Fibroblast of mammary gland (primary cell): ENCODE measurements at places on chromosomes 5 and 9.
A peak's percentile ranks its signal among the peaks of the same experiment; 100 is the strongest.

GRCh38 chr9:137276473-137277328 is 825 bp upstream of the TOR4A start:
- peak; percentile 51 for DNase-seq

DNA sequence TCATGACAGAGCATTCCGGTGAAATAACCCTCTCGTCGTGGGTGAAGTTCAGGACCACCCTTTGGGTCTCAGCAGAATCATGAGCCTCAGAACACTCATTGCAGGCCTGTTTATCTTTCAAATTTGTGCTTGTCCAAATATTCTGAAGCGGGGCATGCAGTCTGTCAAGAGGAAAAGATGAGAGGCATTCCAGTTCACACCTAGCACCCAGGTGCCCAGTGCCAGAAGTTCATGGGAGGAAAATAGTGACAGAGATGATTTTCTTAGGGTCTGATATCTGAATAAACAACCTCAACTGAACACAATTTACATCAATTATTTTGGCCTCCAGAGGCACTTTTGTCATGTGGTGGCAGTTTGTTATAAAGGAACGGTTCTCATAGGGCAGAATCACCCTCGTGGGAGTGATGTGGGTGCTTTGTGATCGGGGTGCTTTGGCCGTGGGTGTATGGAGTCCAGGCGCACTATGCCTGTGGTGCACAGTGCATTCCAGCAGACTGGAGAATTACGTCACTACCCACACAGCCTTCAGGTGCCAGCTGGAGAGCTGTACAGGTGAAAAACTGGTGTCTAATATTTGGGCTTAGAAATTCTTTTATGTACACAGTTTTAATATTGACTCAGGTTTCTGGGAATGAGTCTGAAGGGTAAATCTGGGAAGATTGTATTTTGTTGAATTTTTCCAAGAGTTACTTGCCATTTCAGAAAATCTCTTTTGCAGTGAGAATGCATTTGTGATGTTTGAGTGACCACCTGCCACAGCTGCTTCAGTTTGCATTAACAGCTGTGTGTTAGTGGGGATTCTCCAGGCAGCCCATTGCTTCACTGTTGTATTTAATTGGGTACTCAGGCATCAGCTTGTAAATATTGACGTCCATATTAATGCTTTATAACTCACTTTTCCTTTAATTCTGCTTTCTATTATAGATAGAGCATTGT is 289.3 kb downstream of the FANCC start:
- DNase-seq: no peak

DNA sequence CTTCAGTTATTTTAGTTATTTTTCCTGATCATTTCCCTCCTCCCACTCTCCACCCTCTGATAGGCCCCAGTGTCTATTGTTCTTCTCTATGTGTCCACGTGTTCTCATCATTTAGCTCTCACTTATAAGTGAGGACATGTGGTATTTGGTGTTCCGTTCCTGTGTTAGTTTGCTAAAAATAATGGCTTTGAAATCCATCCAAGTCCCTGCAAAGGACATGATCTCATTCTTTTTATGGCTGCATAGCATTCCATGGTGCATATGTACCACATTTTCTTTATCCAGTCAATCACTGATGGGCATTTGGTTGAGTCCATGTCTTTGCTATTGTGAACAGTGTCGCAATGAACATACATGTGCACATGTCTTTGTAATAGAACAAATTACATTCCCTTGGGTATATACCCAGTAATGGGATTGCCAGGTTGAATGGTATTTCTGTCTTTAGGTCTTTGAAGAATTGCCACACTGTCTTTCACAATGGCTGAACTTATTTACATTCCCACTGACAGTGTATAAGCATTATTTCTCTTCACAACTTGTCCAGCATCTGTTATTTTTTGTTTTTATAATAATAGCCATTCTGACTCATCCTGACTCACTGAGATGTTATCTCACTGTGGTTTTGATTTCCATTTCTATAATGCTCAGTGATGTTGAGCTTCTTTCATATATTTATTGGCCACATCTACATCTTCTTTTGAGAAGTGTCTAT is 17.2 kb upstream of the DIRAS2 start:
- DNase-seq: peak; percentile 46

GRCh38 chr9:18393340-18394130 is 80.4 kb upstream of the ADAMTSL1 start:
- DNase-seq: peak; percentile 99
